Stimulated activated CD8-positive, alpha-beta memory T cell treated with anti-CD3 and anti-CD28 coated beads, Interleukin-15, amount 100 ng/mL, for 4 hours (primary cell): ENCODE measurements at places on chromosomes 7 and 10.

GRCh38 chr10:113412161-113412560, 140.7 kb upstream of the HABP2 start:
- no peak for DNase-seq

DNA sequence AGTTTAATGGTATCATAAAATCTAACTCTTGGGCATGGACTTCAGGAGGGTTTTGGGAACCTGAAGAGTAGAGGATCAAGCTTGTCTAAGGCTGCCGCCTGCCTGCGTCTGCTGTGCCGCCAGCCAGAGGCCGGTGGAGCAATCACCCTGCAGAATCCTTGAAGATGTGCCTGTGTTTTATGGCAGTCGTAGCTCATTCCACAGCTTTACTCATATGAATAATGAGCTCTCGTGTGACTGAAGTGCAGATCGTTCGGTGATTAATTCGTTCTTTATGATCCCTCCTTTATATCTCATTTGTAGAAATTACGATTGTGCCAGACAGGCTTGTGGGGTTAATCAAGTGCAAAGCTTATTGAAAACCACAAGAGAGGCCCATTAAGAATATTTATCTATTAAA, 100.8 kb downstream of the ACTR3B start:
- DNase-seq: no peak

- no peak for DNase-seq
Observed at GRCh38 chr7:124996778-124997177, 67.2 kb upstream of the POT1 start.

DNA sequence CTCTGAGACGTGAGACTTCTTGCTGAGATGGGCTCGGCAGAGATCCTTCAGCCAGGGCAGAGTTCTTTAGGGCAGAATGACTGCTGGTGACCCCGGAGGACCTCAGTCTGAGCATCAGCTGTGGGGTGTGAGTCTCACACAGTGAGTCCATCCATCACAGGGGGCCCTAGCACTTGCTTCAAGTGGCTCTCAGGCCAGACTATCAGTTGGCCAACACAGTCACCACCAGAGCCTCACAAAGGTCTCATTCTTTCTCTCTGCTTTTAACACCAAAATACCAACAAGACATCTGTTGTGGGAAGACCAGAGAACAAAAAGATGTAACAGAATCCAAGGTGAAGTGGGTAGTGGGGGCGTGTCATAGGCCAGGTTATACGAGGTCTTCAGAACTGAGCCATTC, 345.6 kb upstream of the NRP1 start:
- no peak for DNase-seq

- DNase-seq: no peak
Observed at GRCh38 chr7:155161690-155162089, 91.6 kb downstream of the HTR5A start.

DNA sequence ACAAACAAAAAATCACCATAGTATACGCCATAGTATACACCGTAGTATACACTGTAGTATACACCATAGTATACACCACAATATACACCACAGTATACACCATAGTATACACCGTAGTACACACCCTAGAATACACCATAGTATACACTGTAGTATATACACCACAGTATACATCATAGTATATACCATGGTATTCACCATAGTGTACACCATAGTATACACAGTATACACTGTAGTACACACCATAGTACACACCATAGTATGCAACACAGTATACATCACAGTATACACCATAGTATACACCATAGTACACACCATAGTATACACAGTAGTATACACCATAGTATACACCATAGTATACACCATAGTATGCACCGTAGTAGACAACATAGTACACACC, 157.6 kb upstream of the ADARB2 start:
- no peak for DNase-seq

DNA sequence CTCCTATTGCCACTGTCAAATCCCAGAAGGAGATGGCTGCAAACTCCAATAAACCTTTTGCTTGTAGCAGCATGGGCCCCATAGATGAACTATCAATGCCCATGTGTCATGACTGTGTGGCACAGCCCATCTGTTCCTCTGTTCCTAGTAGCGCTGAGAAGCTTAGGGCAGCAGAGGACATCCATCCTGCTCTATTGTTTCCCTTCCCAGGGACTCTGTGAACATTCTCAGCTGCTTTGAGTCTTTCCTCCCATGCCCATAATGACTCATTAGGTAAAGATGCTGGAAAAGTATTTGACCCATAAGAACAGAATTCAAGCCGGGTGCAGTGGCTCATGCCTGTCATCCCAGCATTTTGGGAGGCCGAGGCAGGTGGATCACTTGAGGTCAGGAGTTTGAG, 28.3 kb downstream of the STMP1 start:
- DNase-seq: no peak

DNA sequence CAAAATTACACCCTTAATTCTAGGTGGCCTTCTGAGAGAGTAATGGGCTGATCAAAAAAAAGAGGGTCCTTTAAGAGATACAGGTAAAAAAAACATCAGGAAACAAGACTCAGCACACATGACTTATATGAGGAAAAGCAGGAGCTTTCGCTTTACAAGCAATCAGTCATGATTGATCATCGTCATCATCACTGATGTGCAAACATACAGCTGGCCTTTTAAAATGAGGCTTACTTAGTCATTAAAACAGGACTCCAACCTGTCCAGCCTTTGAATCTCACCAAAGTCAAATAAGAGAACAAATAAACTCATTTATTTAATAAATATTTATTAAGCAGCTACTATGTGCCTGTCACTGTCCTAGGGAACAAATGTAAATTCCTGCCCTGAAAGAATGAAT, 255.3 kb downstream of the SKAP2 start:
- no peak for DNase-seq

DNA sequence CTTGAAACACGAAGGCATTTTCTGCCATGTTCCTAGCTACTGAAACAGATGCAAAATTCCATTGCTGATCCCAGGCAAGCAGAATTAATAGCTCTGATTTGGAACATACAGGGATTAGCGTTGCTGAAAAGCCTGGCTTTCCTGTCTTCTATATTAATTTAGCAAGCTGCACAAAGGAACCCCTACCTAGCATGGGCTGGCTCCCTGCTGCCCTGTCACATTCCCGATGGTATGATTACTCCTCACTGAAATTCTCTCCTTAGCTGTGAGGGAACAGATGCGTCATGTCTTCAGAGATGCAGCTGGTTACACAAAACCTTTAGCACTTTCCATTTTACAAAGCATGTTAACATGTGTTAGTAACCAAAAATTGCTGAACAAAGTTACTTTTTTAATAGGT, 878.9 kb downstream of the TYW1 start:
- DNase-seq: no peak

- no peak for DNase-seq
Observed at GRCh38 chr7:71679480-71679879, 547.5 kb downstream of the GALNT17 start.

- no peak for DNase-seq
Observed at GRCh38 chr10:57015187-57015586, 654.1 kb upstream of the ZWINT start.

- no peak for DNase-seq
Observed at GRCh38 chr7:81013083-81013817, 94.4 kb upstream of the SEMA3C start.

DNA sequence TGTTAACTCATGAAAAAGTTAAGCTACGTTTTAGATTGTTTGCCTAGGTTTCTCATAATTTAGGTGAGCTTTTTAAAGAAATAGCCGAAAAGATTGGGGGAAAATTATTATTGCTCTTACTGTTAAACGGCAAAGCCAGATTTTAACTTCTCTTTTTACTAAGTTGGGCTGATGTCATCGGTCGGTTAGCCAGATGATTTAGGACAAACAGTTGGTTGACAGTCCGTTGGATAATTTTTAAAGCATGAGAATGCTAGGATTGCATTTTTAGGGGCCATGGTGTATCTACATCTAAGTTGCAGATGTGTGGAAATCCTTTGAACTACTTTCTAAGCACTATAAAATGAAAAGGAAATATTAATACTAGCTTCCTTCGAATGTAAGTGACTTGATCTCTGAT, 280.9 kb upstream of the AKR1E2 start:
- DNase-seq: no peak

DNA sequence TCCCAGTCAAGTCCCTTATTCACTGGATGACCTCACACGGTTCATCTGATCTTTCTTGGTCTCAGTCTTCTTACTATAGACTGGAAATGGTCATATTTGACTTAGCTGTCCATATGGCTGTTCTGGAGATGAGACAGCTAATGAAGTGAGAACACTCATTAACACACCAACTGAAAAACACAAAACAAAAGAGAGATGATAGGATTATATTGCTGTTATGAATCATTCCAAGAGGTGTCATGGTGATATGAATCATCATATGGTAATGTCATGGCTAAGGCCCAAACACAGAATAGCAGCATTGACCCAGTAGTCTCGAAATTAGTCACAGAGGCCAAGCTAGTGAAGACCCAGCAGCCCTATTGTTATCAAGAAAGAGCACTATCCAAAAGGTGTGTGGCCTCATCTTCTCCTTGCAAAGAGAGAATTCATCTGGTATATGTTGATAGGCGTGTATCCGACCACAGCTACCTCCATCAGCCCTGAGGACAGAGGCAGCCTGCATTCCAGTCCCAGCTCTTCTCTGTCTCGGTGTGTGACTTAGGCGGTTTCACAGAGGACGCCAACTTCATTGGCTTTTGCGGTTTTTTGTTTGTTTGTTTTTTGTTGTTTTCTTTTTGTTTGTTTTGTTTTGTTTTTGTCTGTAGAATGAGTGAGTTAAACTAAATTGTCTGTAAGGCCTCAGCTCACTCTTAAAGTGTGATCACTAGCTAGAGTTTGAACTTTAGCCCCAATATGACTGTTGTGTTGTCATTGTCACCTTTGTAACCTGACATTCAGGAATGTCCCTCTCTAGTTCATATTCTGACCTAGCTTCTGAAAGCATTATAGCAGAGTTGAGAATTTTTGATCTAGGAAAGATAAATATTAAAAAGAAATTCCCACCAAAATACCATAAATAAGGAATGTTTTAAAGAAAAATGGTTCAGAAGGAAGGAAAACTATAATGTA, 97.4 kb upstream of the PDCD4 start:
- peak; percentile 4 for DNase-seq

- no peak for DNase-seq
Observed at GRCh38 chr7:101845974-101846373, 28.5 kb downstream of the CUX1 start.

- no peak for DNase-seq
Observed at GRCh38 chr10:124956764-124957163, 14.8 kb downstream of the ZRANB1 start.

GRCh38 chr10:123930340-123931001, 38.9 kb upstream of the CPXM2 start:
- DNase-seq: no peak

DNA sequence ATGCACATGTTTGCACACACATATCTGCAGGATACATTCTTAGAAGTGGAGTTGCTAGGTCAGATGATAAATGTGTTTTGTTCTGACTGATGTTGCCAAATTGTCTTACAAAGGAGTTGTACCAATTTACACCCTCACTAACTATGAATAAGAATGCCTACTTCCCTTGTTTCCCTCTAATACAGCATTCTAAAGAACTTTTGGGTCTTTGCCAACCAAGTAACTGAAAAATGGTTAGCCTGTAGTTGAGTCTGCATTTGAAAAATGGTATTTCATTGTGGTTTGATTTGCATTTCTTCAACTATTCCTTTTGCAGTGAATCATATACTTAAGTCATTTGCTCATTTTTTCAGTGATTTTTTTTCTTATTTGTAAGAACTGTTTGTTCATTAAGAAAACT, 48.4 kb downstream of the TMEM26 start:
- no peak for DNase-seq

DNA sequence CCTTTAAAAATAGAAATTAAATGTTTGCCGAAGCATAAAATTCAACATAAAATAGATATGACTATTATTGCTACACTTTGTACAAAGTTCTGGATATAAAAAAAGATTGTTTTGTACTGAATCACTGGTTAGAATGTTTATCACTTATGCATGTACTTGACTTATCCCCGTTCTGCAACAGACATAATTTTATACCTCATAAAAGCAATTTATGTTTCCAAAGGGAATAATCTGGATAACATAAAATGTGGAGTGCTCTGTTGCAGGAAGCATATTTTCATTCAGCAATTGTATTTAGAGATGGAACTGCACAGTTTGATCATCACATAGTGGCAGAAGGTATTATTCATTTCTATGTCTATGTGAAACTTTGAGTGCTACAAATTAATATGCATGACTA, 21.5 kb downstream of the SKAP2 start:
- no peak for DNase-seq

- no peak for DNase-seq
Observed at GRCh38 chr10:19944911-19945663, 128.9 kb downstream of the PLXDC2 start.

- peak; percentile 42 for DNase-seq
Observed at GRCh38 chr10:112949875-112950507, at the start of gene TCF7L2. TCF7L2 (plus strand) TSS chr10:112950247; CDS start chr10:112950757, 510 bp downstream.

- DNase-seq: no peak
Observed at GRCh38 chr10:62511656-62512055, 137.5 kb downstream of the ZNF365 start.

DNA sequence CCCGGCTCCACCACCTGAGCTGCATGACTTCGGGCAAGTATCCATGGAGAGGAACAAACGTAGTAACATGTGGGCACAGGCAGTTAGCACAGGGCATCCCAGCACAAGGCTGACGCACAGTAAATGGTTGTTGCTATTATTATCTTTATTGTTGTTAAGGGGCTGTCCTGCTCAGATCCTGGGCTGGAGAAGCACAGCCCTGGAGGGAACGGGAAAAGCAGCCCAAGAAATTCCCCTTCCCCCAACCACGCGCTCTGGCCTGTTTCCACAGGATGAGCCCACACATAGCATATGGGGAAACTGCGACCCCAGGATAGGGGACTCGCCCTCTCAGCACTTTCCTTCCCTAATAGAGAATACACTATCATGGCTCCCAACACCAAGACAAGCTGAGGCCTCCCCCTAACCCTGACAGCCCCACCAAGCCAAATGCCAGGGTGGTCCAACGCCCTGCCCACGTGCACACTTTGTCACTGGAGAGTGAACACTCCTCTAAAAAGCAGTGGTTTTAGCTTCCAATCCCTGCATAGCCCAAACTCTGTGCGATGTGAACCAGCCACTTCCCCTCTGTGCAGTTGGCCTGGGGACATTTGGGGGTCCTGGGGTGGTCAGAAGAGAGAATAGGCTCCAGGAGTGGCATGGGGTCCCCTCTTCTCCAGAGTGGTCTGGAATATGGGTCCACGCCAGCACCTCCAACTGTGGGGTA, 11.0 kb downstream of the PSD start:
- DNase-seq: no peak

DNA sequence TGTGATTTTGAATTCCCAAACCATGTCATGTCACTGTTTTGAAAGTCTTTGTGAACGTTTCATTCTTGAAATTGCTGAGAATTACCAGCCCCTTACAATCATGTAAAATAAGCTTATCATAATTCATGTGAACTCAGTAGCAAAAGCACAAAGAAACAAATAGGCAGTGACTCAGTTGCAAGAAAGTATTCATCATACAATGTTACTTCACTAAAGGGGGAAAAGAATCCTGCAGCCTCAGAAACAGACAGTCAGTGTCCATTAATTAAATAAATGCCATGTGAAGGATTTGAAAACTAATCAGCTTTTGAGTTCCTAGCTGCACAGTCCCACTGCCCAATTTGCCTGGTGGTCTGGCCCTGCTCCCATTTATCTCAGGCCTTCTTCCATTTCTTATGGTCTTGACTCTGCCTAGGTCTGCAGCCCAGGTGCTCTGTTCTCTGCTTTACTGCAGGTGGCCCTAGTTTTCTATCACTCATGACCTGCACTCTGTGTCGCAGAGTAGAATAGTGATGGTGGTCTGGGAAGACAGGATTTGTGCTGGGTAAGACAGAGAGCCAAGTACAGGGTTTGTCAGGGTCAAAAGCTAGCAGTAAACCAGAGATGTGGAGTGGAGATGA, 99.7 kb downstream of the PLCE1 start:
- no peak for DNase-seq
